ENCODE measurements at places on chromosomes 5 and 9.
A peak's percentile ranks its signal among the peaks of the same experiment; 100 is the strongest.

DNA sequence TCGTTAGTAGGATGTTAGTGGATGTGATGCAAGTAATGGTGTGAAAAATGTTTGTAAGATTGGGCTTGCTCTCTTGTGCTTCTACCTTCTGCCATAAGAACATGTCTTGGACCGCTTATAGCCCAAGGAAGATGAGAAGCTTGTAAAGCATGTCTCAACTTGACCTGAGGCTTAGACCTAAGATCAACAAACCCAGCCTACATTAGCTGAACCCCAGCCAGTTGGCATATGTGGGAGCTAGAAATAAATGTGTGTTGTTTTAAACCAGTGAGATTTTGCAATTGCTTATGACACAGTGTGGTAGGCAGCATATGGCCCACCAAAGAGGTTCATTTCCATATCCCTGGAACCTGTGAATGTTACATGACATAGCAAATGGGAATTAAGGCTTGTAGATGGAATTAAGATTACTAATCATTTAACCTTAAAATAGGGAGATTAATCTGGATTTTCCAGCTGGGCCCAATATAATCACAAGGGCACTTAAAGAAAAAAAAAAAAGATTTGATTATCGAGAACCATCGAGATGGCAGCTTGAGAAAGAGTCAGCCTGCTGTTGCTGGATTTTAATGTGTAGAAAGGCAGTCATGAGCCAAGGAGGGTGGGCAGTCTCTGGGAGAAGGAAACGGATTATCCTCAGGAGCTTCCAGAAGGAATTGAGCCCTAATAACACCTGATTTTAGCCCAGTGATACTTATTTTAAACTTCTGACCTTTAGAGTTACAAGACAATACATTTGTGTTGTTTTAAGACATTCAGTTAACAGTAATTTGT lies 27.3 kb upstream of the EDIL3 start:
- no peak for DNase-seq

GRCh38 chr5:128144491-128144890 lies 60.9 kb downstream of the SLC12A2 start:
- DNase-seq: no peak

- DNase-seq: no peak
Observed at GRCh38 chr9:16386007-16386826, 484.3 kb downstream of the BNC2 start.

DNA sequence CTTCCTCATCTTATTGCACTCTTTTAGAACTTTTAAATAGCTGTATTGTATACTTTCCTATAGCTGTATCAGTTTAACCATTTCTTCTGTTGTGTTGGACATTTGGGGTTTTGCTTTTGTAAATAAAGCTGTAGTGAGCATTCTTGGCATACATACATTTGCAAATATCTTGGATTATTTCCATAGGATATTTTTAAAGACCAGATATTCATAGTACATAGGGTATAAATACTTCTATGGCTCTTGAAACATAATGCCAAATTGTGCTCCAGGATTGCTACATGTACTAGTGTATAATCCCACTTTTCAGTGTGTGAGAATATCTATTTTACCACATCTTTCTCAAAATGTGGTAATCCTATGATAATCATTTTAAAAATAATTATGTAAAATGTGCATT lies 51.2 kb downstream of the SCAMP1 start:
- DNase-seq: no peak

DNA sequence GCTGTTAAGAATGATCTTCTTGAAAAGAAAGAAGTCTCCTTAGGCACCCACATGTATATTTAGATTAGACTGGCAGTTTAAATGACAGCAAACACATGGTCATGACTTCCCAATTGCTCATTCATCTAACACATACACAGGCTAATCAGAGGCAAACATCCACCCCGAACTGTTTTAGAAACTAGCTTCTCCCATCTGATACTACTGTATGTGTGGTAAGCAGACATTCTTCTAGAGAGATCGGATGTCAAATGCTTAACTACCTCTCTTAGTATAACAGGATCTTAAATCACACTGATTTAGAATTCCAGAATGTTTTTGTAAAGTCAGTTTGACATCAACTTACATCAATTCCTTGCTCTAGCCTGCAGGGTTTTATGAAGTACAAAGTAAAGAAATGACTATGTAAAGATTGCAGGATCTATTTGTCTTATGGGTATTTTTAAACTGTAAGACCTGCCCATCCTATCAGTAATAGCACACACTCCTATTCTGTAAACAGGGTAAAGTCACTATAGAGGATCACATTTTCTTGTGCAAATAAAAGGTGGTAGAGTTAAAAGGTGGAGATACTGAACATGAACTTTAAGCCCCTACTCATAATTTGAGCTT lies 239.7 kb downstream of the MLLT3 start:
- peak; percentile 8 for DNase-seq

DNA sequence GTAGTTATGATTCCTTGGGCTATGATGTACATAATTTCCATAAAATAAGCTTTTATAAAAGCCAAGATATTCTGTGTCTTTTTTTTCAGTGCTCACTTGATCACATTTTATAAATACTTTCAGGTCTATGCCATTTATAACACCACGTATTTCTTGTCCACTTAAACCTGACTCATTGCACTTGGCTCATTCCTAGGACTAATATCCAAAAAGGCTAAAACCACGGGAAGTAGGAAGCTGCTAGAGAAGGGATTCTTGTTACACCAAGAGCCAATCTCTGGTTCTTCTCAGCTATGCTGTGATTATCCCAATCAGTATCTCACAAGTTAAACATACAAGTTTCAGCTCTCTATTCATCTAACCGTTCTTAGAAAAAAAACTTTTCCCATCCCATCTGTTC lies 80.4 kb upstream of the CDH6 start:
- peak; percentile 13 for DNase-seq

DNA sequence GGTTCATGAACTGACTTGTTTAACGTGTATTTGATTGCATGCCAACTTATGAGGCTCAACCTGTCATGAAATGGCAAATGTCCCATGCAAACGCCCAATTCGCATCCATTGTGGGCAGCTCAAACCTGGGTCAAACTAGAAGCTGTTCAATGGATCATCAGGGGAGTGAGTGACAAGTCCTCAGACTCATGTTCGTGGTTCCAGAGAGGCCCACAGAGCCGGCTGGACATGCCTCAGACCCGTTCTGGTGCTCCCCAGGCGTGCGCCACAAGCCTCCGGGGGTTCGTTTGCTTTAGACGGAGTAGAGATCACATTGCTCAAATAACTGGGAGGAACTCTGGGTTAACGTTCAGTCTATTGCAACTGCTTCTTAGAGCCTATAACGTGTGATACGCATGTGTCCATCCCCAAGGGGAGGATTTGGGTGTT lies 15.0 kb downstream of the GFI1B start:
- no peak for DNase-seq

- DNase-seq: peak; percentile 3
Observed at GRCh38 chr9:39587844-39588499, 232.5 kb downstream of the SPATA31A1 start.

- DNase-seq: no peak
Observed at GRCh38 chr9:76684213-76684612, 80.0 kb upstream of the PCA3 start.

GRCh38 chr5:132839426-132840301 lies 9.2 kb upstream of the SHROOM1 start:
- DNase-seq: peak; percentile 59

DNA sequence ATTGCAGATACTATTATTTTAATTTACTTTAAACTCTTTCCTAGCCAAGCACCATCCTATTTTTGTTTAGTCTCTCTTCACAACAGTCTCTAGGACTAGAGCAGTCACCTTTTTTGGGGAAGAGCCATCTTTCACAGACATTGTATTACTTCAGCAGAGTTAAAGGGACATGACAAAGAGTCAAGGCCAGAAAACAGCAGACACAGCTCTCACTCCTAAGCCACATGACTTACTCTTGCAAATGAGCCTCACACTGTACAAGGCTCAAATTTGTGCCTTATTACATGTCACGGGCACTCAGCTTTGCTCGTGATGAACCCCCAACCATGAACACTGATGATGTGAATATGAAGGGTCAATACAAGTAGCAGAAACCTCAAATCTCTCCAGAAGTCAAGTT lies 104.3 kb downstream of the ZNF608 start:
- DNase-seq: no peak

GRCh38 chr5:131821221-131821620 lies 24.4 kb upstream of the FNIP1 start:
- no peak for DNase-seq

DNA sequence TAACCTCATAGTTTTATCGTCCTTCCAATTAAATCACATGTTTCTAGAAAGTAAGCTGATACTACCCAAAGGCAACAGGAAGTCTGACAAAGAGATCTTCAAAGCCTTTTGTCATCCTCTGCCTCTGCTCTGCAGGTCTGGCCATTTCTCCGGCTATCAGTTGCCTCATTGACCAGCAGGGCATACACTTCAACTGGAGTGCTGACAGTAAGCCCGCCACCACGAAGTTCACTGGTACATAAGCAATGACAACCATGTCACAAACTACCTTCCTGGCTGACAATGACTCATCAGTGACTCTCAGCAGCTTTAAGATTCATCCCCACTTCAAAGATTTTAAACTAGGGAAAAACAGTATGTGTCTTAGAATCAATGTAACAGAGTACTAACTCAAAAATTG lies 20.6 kb downstream of the SPTLC1 start:
- no peak for DNase-seq

DNA sequence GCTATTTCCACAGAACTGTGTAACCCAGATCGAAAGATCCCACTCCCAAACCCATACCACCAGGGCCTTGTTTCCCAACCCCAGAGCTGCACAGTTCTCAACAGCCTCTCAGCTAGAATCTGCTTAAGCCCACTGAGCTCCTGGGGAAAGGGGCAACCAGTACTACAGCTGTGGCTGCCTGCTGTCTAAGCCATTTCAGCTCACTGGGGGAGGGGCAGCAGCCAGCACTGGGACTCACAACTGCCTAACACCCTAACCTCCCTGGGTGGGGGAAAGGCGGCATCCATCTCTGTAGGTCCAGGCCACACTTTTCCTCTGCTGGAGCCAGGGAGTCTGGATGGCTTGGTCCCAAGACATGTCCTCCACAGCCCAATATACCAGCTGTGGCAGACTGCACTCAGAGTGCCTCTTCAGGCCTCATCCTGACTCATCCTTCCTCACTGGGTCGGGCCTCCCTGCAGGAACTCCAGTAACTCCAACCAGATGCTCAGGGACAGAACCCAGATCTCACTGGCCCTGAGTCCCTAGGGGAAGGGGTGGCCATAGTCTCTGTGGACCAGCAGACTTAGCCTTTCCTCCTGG lies 241.4 kb downstream of the HINT1 start:
- DNase-seq: no peak

DNA sequence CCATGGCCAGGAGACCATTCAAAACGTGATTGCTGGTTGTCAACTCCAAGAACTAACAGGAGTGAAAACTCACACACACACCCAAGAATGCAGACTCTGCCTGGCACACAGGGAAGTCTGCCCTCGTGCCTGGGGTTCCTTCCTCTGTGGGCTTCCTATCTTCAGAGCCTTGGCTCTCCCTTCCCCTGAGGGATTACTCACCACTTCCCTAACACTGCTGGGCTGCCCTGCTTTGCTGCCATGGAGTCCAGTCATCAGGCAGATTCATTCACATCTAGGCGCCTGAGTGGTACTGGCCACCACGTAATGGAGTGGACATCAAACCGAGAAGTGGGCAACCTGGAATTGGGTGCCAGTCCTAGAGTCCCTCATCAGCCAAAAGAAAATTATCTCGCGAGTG lies 76.4 kb upstream of the PRSS3 start:
- no peak for DNase-seq

DNA sequence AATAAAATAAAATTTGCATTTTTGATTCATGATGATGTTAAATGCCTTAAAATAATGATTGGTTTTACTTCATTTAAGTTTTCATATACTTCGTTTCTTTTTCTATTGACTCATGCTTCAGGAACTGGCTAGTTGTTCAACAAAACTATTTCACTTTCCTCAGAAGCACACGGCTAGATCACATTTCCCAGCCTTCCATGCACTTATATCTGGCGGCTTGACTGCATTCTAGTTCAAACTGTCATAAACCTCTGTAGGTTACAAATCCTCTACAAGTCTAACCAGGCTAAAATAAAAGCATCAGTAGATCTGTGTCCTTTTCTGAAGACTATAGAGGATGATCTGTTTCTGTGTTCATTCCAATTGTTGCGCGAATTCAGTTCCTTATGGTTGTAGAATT lies 46.3 kb upstream of the CNTLN start:
- no peak for DNase-seq

DNA sequence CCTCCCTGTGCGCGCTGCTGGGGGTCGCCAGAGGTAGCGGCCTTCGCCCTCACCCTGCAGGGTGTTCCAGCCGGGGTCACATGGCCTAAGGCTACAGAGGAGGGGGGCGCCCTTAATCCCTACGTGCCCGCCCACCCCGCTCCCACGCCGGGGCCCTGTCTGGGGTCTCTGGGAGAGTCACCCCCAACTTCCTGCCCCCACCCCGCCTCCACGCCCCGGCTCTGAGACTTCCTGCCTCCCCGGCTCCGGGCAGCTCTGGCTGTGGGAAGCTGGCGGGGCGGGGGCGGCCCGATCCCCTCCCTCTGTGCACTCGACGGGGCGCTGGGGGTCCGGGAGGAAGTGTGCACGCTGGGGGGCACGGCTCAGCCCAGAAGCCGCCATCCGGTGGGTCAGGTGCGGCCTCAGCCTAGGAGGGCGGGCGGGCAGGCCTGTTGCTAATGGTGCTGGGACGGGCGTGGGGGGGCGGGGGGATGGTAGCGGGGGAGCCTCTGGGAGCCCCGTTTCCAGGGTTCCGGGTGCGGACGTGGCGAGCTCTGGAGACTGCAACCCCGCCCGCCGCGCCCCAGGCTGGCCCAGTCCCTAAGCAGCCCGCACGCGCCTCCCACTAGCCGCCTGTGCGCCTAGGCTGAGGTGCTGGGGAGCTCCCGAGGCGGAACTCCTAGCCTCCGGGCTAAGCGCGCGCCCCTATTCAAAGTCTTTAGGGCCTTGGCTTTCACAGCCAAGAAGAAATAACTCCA lies 61.6 kb downstream of the CXXC5 start:
- DNase-seq: no peak

GRCh38 chr5:181198905-181199519 lies 6.0 kb downstream of the TRIM7 start:
- no peak for DNase-seq

GRCh38 chr5:123785162-123786071 lies 273.4 kb downstream of the CSNK1G3 start:
- DNase-seq: peak; percentile 2

DNA sequence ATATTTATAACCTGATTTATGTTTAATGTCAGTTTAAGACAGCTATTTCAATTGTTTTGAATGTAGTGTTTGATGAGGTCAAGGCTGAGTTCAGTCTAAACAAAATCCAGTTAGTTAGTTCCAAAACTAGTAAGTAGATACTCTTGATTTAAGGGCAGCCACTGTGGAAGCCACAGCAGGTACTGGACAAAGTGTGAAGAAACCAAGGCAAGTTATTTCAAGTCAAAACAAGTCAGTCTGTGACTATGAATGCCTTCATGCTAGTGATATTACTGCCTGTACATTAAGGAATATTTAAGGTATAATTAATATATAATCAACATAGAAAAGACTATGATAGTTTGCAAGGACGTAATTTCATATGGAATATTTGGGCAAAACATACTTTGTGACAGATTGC lies 362.3 kb downstream of the DMRTA1 start:
- DNase-seq: no peak

GRCh38 chr9:105443121-105443520 lies 4.7 kb upstream of the FSD1L start:
- DNase-seq: no peak

Measured in hepatic stellate cell (primary cell).